CD4-positive, alpha-beta T cell treated with Interleukin-6 at 100 ng/mL for 8 hours (primary cell): ENCODE measurements at places on chromosomes 4 and X.

- DNase-seq: no peak
Observed at GRCh38 chr4:184273166-184274147, 55.8 kb upstream of the ENPP6 start.

- no peak for DNase-seq
Observed at GRCh38 chr4:6217716-6218381, 17.5 kb upstream of the JAKMIP1 start.

DNA sequence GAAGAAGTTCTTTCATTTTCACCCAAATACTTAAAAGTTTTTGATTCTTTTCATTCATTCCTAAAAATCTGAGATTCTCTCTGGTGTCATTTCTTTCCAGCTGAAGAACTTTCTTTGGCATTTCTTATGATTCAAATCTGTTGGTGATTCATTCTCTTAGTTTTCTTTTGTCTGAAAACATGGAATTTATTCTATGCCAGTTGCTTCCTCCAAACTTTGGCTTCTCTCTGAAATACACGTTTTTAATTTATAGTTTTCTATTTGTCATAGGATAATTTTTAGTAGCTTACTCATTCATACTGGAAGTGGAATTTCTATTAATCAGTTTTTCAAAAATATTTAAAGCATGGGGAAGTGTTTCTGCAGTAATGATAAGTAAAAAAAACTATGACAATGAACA lies 1012.0 kb downstream of the RPA4 start:
- DNase-seq: no peak

- no peak for DNase-seq
Observed at GRCh38 chrX:105696870-105697269, 125.5 kb upstream of the NRK start.

DNA sequence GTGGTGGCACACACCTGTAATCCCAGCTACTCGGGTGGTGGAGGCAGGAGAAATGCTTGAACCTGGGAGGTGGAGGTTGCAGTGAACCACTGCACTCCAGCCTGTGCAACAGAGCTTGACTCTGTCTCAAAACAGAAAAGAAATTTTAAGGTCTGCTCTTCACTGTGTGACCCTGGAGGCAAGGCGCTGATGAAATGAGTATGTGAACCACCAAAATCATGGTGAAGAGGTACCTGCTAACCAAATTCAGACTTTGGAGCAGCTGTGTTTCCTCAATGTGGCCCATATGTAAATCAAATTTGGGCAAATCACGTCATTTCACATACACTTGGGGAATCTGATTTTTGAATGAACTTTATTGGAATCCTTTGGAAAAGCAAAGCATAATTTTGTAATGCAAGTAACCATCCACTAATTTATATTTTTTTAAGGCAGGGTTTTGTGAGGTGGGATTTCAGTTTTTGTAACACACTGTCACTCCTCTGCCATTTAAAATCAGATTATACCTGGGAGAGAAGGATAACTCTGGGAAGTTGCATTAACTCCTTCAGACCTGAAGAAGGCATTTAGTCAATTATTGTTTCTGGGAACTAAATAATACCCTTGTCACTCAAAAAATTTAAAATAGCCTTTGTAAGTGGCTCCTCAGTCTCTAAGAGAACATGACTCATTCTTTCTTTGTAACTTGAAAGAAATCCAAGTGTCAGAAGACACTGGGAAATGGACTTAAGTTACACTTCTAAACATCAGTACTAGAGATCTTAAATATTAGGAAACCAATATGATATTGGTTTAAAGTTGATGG lies 24.0 kb downstream of the DOCK11 start:
- DNase-seq: no peak

DNA sequence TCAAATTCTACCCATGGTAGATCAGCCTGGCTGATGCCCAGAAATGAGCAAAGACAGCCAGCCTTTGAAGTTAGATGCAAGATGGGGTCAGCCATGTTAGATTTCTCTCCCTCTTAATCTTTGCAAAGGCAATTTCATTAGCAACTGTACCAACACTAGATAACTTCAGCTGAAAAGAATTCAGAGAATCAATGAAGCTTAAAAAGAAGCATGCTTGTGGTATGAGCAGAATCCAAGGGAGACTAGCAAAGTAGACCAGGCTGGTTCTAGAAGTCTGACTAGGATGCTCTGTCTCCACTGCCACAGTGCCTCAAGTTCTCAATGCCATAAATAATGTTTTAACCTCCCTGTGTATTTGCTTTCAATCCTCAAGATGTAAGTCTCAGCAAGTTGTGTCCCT lies 247.3 kb downstream of the SLC7A11 start:
- no peak for DNase-seq

DNA sequence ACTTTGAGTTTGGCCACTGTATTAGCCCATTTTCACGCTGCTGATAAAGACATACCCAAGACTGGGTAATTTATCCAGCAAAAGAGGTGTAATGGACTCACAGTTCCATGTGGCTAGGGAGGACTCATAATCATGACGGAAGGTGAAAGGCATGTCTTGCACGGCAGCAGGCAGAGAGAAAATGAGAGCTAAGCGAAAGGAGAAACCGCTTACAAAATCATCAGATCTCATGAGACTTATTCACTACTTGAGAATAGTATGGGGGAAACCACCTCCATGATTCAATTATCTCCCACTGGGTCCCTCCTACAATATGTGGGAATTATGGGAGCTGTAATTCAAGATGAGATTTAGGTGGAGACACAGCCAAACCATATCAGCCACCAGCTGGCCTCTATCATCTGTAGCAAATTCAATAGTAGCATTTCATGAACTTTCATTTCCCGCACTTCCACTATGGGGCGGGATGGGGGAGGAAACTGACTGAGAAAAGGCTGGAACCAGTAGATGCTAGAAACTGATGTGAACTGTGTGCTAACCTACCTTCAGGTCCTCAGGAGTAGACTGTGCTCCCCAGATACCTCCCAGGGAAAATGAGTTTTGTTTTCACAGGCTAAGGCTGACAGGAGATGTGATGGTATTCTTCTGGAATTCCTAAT lies 35.3 kb upstream of the LGI2 start:
- DNase-seq: no peak

GRCh38 chr4:93313197-93313596 lies 515.4 kb upstream of the ATOH1 start:
- DNase-seq: no peak

DNA sequence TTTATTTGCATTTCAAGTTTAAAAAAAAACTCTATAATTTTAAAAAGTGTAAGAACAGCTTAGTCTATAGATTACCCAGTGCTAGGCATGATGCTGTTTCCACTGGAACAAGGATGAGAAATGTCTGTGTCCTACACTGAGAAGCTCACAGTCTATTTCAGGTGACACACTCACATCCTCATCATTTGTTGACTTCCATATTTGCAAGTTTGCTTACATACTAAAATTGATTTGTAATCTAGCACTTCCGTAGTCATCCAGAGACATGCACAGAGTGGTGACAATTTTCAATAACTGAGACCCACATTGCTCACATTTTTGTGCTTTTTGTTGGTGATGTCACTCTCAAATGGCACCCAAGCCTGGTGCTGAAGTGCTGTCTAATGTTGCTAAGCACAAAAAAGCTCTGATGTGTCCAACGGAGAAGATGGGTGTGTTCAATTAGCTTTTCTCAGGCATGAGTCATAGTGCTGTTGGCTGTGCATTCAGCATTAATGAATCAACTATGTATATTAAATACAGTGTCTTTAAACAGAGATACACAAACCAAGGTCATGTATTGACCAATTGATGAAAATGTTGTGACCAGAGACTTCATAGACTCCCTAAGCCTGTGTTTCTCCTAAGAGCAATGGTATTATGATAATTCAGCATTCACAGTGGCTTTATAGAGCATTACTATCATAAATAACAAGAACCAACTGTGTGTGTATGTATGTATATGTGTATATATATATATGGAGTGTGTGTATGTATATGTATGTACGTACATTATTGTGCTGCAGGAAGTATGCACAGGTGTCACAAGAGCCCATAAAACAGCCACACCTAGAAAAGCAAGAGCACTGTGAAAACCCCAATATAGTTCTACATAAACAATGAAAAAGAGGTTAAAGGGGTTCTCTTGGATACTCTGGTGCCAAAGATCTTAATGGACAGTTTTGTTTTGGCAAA lies 31.2 kb upstream of the VCX3B start:
- DNase-seq: no peak
